ENCODE measurements at places on chromosomes 11 and 22.

GRCh38 chr22:25697181-25697664 is 44.8 kb upstream of the MYO18B start:
- no peak for DNase-seq

DNA sequence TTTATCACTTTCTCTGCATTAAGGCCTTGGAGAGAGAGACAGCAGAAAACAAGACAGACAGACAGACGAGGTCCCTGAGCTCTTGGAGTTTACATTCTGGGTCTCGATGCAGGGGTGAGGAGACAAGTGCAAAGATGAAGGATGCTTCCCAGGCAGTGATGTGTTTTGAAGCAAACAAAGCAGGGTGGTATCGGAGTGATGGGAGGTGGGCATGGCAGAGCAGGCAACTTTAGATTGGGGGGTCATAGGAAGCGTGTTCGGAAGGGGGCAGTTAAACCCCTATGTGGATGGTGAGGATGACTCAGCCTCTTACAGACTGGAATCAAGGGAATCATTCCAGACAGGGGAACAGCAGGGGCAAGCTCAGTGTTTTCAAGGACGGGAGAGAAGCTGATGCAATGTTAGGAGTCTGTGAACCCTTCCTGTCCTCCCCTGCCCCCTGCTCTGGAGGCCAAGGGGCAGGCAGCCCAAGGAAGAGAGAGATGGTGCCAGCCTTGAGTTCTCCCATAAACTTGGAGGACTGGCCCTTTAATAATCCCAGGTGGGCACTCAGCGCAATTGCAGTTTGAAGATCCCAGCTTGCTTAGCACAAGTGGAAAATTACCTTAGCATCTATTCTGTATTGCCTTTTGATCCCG is 180.2 kb downstream of the CHST1 start:
- peak; percentile 14 for DNase-seq

DNA sequence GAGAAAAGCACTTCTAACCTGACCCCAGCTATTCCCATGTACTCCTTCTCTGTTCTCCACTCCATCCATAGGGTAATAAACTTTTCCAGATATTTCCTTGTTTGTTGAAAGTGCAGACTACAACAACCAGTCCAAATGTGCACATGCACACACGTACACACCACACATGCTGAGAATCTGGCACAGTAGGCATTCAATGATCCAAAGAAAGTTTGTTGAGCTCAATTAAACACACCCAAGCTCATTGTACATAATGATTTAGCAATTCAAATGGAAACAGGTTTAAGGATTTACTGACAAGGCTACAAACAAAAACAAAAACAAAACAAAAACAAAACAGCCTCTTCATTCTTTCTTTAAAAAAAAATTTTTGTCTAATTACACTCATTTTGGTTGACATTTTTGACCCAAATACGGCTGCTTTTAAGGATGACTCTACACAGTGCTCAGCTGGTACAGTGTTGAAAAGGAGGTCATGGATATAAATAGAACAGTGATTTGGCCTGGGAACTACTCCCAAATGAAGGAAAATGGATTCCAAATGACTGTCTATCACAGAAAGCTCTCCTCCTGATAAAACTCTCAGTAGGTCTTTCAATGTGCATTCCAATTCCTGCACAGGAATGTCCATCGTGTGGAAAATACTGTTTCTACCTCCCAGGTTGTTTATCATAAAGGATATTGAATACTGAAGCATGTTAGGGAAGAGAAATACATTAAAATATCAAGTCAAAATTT is 232.2 kb downstream of the GUCY1A2 start:
- no peak for DNase-seq

- no peak for DNase-seq
These were observed 174.8 kb upstream of the MTMR2 start for GRCh38 chr11:96098511-96099241.

DNA sequence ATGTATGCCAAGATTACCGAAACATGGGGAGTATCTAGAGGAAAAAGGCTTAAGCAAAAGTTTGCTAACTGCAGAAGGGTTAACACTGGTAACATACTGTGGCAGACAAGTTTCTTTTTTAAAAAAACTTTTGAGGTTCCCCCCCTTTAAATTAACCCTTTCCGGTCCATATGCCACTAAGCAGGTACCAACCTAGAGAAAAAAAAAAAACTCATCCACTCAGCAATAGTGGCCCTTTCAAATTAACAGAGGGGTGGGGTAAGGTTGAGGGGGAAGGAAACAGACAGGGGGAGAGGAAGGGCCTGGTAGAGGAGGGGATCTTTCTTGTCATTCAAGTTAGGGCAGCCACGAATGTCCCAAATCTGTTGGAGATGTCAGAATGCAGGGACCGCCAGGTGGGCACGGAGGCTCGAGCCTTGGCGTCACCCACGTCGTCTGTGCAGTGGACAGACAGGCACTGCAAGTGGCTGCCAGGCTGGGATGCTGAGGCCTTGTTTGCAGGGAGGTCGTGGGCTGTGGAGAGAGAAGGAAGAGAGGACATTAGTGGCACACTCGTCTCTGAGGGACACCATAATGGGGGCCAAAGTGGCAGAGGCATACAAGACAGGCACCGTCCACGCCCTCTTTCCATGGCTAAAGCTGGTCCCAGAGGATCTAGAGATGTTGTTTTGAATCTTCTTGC is 50.8 kb downstream of the MN1 start:
- no peak for DNase-seq

GRCh38 chr11:66363805-66364535 is 7.6 kb downstream of the SLC29A2 start:
- DNase-seq: no peak

DNA sequence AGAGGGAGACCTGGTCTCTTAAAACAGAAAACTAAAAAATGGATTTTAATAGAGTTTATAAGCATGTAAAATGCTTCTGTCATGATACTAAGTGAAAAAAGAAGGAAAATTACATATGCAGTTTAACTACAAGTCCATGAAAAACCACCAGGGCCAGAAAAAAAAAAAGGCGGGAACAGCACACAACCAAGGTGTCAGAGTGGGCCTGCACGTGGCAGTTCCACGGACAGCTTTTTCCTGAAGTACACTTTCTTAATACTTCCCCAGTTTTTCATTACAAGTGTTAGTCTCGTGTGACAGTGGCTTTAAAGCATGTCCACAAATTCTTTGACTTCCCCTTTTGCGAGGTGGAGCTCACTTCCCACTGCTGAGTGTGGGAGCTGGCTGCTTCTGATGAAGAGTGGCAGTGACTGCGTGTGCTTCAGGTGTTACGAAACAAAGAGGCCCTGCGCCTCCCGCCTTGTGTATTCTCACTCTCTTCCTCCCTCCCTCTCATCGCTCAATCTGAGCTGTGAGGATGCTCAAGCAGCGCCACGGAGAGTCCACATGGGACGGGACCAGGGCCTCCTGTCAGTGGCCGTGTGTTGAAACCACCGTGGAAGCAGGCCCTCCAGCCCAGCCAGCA is 16.4 kb downstream of the PPM1F start:
- no peak for DNase-seq

DNA sequence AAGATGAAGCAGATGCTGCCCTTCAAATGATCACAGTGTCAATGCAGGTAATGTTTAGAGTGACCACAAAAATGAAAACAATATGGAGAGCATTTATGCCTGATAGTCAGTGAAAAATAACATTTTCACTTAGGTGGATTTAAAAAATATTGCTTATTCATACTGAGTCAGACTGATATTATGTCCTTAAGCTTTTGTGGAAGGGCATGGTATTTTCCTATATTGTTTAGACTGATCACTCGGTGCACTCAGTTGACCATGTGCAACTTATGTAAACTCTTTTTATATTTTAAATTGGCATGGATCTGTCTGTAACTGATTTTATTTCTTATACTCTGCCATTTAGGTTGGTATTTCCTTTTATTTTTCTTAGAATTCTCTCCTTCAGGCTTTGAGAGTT is 106.6 kb downstream of the DYNC2H1 start:
- no peak for DNase-seq

DNA sequence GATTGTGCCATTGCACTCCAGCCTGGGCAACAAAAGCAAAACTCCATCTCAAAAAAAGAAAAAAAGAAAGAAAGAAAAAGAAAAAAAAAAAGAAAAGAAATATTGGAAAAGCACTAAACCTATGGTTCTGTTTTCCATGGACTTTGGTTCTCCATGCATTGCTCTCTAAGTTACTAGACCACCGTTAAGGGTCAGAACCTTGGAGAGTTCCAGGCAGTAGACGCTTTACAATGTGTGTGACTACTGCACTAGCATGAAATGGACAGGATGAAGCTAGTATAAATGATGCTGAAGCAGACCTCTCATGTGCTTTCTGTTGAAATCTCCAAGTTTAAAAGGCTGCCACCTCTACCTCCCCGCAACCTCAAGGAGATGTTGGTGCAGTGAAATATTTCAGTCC is 63.5 kb downstream of the SIK2 start:
- DNase-seq: no peak

- no peak for DNase-seq
These were observed 9.5 kb downstream of the GRK2 start for GRCh38 chr11:67275606-67276409.

DNA sequence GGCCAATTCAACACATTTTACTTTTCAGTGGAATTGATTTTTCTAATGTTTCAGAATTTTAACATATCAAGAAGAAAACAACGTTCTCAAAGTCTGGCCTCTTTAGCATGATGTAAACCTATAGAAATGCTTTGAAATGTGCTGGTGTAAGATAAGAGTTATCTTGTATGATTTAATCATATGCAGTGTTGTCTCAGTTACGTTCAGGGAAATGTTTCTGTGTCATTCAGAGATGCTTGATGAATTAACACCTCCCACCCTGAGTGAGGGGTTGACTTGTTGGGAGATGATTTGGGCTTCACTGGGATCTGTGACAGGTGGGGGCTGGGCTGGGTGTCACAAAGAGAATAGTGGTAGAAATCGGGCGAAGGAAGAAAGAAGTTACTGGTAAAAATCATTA is 15.7 kb upstream of the MYO18B start:
- no peak for DNase-seq

GRCh38 chr22:49904040-49904369 is 14.2 kb downstream of the ALG12 start:
- DNase-seq: no peak

GRCh38 chr11:8711895-8712442 is 29.4 kb downstream of the RPL27A start:
- DNase-seq: no peak

- DNase-seq: no peak
These were observed 10.8 kb downstream of the ST14 start for GRCh38 chr11:130170345-130170744.

DNA sequence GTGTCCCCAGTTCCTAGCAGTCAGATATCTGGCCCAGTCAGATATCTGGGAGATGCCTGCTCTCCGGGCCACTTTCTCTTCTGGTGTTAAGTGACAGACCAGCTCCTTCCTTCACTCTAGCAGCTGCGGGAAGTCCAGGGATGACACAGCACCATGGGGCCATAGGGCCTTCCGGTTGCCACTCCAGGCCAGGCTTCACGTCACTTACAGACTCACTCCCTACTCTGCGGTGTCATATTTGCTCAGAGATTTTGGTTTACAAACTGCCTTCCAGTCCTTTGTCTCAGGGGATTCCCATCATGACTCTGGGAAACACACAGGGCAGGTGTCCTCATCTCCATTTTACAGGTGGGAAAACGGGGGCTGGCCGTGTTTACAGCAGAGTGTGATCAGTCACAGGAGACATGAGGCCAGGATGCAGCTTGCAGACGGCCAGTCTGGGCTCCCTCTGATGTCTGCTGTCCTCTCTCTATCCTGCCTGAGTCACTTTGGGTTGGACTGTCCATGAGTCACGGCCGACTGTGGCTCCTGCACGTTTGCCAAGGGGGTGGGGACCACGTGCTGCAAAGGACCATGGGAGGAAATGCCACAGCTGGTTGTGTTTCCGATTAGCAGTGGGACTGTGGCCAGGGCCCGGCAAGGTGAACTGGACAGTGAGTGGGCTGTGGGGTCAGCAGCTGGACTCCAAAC is 8.2 kb upstream of the TBC1D22A start:
- DNase-seq: no peak

- DNase-seq: no peak
These were observed 78.3 kb downstream of the LRRC32 start for GRCh38 chr11:76592025-76592914.

DNA sequence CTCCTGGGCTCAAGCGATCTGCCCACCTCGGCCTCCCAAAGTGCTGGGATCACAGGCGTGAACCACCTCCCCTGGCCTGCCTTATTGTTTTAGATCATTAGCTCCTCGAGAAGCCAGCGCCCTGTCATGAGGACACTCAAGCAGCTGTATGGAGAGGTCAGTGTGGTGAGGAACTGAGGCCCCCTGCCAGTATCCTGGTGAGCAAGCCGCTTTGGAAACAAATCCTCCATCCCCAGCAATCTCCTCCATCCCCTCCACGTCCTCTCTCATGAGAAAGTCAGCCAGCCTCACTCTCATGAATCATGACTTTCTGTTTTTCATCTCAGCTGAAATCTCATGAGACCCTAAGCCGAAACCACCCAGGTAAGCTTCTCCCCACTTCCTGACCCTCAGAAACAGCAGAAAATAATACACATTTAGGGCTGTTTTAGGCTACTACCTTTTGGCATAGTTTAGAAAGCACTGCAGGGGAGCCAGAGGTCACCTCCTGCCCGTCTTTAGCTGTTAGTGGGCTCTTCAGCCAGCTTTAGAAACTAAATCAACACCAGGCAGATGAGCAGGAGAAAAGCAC is 56.0 kb downstream of the CTTN start:
- DNase-seq: no peak

- peak; percentile 80 for DNase-seq
These were observed at the start of gene KCNJ5 for GRCh38 chr11:128890543-128891368. Gene KCNJ5, plus strand, starts transcription at chr11:128891356. Its CDS starts 19,918 bp downstream, at chr11:128911274.

- no peak for DNase-seq
These were observed 35.0 kb downstream of the DKK3 start for GRCh38 chr11:11973361-11973800.

GRCh38 chr11:16745950-16746605 is 7.6 kb downstream of the C11orf58 start:
- no peak for DNase-seq

GRCh38 chr11:12372111-12372510 is 5.3 kb upstream of the PARVA start:
- no peak for DNase-seq

DNA sequence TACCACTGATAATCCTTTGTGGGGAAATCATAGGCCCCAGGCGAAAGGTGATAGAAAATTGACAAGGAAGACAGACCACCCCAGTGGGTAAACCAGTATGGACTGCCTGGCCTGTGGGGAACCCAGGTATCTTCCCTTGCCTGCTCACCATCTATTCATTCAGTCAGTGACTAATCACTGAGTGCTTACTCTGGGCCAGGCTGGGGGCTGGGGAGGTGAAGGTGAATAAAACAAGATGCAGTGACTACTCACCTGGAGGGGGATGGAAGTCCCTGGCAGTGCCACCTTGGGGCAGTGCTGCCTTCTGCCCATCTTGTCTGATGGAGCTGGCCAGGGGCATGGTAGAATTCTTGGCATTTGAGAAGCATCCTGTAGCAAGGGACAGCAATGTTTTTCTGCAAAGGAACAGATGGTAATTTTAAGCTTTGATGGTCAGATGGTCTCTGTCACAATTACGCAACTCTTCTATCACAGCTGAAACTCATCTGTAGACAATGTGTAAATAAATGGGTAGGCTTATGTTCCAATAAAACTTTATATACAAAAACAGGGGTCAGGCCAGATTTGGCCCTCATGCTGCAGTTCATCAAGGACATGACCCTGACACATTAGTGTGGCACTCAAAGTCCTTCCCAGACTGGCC is 4.6 kb downstream of the ISX start:
- no peak for DNase-seq

Measured in NCI-H1105 treated with DMSO at 0.1 percent for 48 hours (cell line).